Epithelial cell of umbilical artery (primary cell): ENCODE measurements at places on chromosomes 7 and 10. TPM values are rescaled to one million over a fixed set of nuclear protein-coding genes. Genes with fewer than 3 reads are reported as not detected.

The HOXA11 gene
- 8.1 and 10.3 TPM in 2 replicates for total RNA-seq

The IRF5 gene
- 0.32 and 1.7 TPM in 2 replicates for total RNA-seq

The TUBAL3 gene
- total RNA-seq = under 0.01 and 0.15 TPM in 2 replicates

The ADIRF gene
- 12.0 TPM in 1 of 2 replicates, not detected in the other for total RNA-seq

The EVX1 gene
- total RNA-seq = not detected in 2 replicates

The PRLHR gene
- total RNA-seq = not detected in 2 replicates

The SLC13A1 gene
- total RNA-seq = not detected in 2 replicates

The NRAP gene
- not detected in 2 replicates for total RNA-seq

The FOXP2 gene
- total RNA-seq = 0.61 and 0.65 TPM in 2 replicates

The TMEM106B gene
- total RNA-seq = 30.5 and 58.5 TPM in 2 replicates

The GRM3 gene
- not detected in 2 replicates for total RNA-seq

The CCDC172 gene
- total RNA-seq = not detected in 2 replicates

The INHBA gene
- 21.3 and 27.9 TPM in 2 replicates for total RNA-seq

The FMC1 gene
- total RNA-seq = 12.6 and 15.3 TPM in 2 replicates

The MSS51 gene
- 0.65 and 1.4 TPM in 2 replicates for total RNA-seq

The CTAGE4 gene
- 0.30 TPM in 1 of 2 replicates, not detected in the other for total RNA-seq

The OR2A1 gene
- under 0.01 TPM in 2 replicates for total RNA-seq

The MOGAT3 gene
- not detected in 2 replicates for total RNA-seq

The ALOX5 gene
- under 0.01 and 0.15 TPM in 2 replicates for total RNA-seq
